ENCODE measurements at places on chromosomes 2 and 18.

- no peak for ATAC-seq
Measured at GRCh38 chr18:80231151-80231550, 16.2 kb downstream of the PARD6G start.

DNA sequence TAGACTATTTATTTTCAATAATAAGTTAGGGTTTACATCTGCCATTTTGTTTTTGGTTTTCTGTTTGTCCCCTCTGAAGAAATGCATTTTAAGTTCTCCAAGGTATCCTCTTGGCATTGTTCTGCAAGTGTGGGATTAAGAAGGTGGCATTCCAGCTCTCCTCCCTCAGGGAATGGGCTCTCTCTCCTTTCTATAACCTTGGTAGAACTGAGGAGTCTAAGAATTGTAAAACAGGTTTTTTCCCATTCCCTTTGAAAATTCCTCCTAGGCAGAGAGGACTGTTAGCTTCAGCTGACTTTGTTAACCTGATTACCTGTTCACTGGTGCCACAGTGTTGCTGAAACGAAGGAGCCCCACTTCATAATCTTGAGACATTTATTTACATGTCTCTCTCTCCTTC, 26.1 kb upstream of the RAB1A start:
- ATAC-seq = no peak

DNA sequence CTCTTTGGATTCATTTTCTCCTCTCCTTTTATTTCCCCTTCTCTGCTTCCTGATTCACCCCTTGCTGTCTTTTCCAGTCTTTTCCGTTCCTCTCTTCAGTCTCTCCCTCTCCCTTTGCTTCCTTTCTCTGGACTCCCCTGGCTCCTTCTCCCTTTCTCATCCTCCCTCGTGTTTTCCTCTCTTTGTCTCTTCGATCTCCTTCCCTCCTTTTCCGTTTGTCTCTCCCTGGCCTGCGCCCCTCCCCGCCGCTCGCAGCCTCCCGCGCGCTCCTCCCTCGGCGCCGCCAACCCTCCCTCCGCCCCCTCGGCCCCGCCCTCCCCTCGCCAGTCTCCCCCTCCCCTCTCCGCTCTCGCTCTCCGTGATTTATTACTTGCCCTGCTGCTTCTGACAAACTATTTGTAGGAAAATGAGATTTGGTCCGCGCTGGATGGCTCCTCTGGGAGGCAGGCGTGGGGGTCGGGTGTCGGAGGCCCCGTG, 46.0 kb upstream of the PAX8 start:
- peak; percentile 67 for ATAC-seq

- no peak for ATAC-seq
Measured at GRCh38 chr2:102502576-102502975, 29.6 kb downstream of the SLC9A4 start.

GRCh38 chr2:57218206-57218605, 828.4 kb upstream of the VRK2 start:
- no peak for ATAC-seq
